ENCODE measurements at places on chromosomes 16 and 17.
A peak's percentile ranks its signal among the peaks of the same experiment; 100 is the strongest.

DNA sequence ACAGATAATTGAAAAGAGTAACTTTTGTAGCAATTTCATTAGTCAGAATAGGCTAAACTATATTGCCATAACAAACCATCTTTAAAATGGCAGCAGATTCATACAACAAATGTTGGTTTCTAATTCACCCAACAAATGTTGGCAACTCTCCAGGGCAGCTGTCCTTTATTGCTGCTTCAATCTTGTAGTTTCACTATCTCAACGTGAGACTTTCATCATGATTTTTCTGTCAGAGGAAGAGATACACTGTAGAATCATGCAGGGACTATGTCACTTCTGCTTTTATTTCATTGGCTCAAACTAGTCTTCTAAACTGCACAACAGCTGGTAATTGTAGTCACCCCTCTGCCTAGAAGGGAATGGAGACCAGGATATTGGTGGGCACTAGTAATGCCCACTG is 174.2 kb downstream of the TANC2 start:
- peak; percentile 29 for DNase-seq

- DNase-seq = no peak
Measured at GRCh38 chr17:47982091-47982617, 11.2 kb downstream of the CDK5RAP3 start.

- DNase-seq = no peak
Measured at GRCh38 chr16:11149011-11149616, 106.9 kb downstream of the SOCS1 start.

DNA sequence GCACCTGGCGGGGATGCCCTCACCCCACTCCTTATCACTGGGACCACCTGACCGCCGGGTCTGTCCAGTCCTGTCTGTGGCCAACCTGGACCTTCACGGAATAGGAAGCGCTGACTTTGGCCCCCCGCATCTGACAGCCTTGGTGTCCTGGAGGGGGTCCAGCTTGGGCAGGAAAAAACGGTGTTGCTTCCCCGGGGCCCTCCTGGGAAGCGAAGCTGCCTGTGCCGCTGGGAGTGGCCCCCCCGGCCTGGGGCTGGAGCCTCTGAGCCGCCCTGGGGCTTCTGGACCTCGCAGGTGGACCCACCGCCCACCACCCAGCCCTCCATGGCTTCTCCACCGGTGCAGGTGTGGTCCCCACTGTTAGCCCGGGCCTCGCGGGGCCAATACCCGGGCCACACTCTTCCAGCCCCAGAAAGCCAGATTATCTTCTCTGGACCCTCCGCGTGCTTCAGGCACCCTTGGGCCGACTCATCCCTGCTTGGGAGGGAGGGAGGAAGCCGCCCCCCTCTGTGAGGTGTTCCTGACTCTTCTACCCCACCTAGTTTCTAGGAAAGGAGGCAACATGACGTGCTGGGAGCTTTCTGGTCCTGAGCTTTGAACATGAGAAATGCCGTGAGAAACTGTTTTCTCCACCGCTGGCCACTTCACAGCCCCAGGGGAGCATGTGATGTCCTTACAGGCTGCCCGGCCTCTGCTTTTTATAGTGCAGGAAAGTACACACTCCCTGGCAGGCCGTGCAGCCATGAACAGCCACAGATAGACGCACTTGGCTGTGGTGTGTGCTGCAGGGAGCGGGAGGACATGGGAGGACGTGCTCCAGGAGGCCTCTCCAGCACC is 1.1 kb downstream of the C1QTNF1 start:
- no peak for DNase-seq

DNA sequence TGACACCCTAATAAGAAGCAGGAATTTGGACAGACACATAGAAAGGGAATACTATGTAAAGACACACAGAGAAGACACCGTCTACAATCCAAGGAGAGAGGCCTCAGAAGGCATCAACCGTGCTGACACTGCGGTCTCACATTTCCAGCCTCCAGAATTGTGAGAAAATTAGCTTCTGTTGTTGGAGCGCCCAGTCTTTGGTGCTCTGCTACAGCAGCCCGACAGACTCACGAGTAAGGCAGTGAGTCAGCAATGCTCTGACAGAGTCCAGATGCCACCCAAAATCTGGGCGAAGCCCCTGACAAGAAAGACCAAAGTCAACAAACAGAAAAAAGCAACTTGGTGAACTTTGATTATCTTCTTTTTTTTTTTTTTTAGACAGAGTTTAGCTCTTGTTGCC is 32.5 kb upstream of the RAI1 start:
- no peak for DNase-seq

- no peak for DNase-seq
Measured at GRCh38 chr17:73541561-73541981, 102.7 kb downstream of the SDK2 start.
